T-cell (primary cell): ENCODE measurements at places on chromosomes 12 and 14. TPM values are rescaled to one million over a fixed set of nuclear protein-coding genes. Genes with fewer than 3 reads are reported as not detected.

DNA sequence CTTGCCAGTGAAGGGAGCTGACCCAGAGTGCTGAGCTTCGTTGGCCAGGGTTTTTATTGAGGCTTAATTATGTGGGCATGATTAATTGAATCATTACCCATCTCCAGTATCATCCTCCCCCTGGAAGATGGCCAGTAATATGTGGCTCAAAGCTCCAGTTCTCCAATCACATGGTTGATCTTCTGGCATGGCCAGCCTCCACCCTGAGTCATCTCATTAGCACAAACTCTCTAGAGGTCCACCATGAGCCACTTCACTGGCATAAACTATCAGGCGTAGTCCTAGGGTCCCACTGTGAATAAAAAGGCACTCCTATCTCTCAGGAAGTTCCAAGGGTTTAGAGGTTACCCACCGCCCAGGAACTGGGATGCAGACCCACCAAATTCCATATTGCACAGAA is 135.0 kb downstream of the ANO6 start:
- peaks cover 11% of the 10 kb centered on the region for H3K36me3 ChIP-seq
- no peak overlapping the region for H3K27ac ChIP-seq
- H3K27me3 ChIP-seq, result no peaks in the 10 kb centered on the region
- DNase-seq, result no peak

CLEC6A gene
- total RNA-seq, result not detected

DNA sequence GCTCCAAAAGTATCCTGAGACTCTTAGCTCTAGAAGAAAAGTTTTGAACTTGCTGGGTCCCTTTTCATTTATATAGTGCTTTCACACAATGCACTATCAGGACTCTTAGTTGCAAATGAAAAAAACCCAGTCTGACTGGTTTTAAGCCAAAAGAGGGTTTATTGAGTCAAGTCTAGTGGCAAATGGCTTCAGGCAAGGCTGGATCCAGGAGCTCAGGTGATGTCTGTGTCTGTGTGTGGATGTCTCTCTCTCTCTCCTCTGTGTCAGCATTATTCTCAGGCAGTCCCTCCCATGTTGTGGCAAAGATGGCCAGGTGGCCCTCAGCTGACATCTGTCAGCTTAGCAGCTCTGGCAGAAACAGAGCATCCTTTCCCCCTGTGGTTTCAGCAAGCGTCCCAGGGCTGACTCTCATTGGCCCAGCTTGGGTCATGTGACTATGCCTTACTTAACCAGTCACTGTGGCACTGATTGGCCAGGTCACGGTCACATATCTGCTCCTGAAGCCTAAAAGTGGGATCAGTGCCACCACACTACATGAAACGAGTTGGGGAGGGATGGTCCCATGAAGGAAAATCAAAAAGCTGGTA is 6.2 kb downstream of the TMEM120B start:
- no peak overlapping the region for H3K27ac ChIP-seq
- H3K4me1 ChIP-seq, result no peaks in the 10 kb centered on the region
- no peaks in the 10 kb centered on the region for H3K36me3 ChIP-seq
- no peak for DNase-seq
- no peak overlapping the region for H3K4me3 ChIP-seq

DNA sequence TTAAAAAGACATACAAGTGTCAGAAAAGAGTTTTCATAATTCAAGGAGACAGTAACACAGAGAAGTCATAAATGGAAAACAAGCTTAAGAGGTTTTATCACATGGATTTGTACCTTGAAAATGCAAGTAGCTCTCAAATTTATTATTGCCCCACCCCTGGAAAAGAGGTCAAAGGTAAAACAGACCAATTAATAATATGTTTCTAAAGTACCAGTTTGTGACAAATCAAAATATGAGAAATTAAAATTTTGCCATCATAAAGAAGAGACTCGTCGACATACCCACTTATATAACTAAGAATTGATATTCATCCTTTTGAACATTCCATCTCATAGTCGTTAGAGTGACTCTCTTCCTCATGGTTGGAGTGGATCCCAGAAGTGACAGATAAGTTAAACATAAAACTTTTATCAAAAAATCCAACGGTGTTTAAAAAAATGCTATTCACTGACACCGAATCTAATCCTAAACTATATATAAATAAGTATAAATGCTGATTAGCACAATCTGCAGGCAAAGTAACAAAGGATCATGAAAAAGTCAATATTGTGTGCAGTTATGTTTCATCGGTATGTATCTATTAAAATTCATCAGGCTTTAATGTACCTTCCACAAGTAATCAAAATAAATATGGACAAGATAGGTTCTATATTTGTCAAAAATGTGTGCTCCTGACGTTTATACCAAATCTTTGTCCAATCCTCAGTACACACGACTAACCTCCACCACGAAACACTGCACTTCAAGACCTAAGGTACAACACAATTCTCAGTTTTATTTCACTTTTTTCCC is 2.3 kb downstream of the CORO1C start:
- no peak overlapping the region for H3K27ac ChIP-seq
- no peaks in the 10 kb centered on the region for H3K27me3 ChIP-seq
- H3K4me1 ChIP-seq, result peaks cover 5% of the 10 kb centered on the region
- no peak overlapping the region for H3K4me3 ChIP-seq
- no peak for DNase-seq
- no peaks in the 10 kb centered on the region for H3K36me3 ChIP-seq

- DNase-seq, result no peak
- peak overlapping the region; percentile 96 for H3K4me3 ChIP-seq
- H3K4me1 ChIP-seq, result peaks cover 4% of the 10 kb centered on the region
- H3K27ac ChIP-seq, result peak overlapping the region; percentile 38
These were observed 502 bp upstream of the MBIP start for GRCh38 chr14:36320897-36321381.

DNA sequence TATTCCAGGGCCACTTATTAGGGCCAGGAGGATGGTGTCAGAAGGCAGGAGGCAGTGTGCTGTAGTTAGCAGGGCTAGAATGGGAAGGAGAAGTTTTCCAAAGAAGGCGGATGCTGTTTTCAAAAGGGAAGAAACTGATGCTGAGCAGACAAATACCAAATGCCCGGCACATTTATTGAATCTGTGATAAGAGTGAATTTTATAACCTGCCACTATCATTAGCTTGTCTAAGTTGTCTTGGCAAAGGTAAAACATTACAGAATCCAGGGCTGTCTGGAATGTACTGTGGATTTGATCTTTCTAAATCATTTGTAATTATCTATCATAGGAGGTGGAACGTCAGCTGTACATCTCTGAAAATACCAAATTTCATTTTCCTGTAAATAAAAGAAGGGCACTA is 40.8 kb downstream of the NDUFA12 start:
- no peaks in the 10 kb centered on the region for H3K27me3 ChIP-seq
- no peaks in the 10 kb centered on the region for H3K36me3 ChIP-seq
- H3K4me1 ChIP-seq, result no peaks in the 10 kb centered on the region
- no peak overlapping the region for H3K4me3 ChIP-seq
- no peak for DNase-seq

GRCh38 chr12:124306686-124307555 is 12.0 kb downstream of the RFLNA start:
- no peak overlapping the region for H3K27ac ChIP-seq
- peaks cover 9% of the 10 kb centered on the region for H3K27me3 ChIP-seq
- no peaks in the 10 kb centered on the region for H3K4me1 ChIP-seq
- no peak overlapping the region for H3K4me3 ChIP-seq
- DNase-seq, result no peak

NOP9 gene
- total RNA-seq, result 33.2 TPM

DNA sequence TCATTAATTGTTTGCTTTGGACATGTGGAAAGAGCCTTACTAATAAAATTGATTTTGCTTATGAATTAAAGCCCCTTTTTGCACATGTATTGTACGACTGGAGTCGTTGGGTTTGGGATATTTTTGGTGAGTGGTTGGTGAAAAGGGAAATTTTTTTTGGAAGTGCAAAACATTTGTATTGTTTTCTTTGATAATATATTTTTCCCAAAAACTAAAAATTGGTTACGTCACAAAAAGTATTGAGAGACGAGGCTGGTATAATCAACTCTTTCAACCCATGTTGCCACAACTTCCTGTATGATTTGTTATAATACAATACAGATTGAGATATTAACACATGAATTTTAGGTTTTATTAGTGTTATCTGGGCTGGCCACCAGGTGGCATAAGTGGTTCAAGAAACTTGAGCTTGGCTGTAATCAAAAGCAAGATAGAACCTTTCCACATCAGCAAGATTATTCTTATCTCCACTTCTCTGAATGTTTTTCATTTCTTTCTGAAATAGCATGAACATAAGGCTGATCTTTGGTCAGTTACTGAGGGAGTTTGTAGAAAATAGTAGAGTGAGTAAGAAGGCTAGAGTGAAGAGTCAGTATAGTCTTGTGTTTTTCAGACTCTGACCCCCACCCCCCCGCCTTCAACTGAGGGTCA is 8.7 kb downstream of the NGDN start:
- H3K4me1 ChIP-seq, result no peaks in the 10 kb centered on the region
- no peaks in the 10 kb centered on the region for H3K27me3 ChIP-seq
- no peak overlapping the region for H3K4me3 ChIP-seq
- peaks cover 61% of the 10 kb centered on the region for H3K36me3 ChIP-seq
- no peak overlapping the region for H3K27ac ChIP-seq

DNA sequence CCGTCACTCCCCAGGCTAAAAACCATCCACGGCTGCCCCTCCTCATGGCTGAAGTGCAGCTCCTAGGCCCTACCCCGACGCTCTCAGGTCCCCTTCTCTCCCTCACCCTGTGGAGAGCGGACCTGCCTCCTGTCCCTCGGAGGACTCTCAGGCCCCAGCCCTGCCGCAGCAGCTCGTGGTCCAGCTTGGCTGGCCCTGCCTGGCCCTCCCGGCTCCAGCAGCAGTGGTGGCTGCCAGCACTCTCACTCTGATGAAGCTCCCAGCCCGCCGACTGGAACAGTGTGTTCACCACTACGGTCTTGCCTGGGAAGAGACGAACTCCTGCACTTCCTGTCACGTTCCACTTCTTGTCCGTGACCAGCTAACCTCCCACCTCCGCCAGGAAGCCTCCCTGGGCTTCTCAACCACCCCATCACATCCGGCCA is 11.1 kb downstream of the BAG5 start:
- H3K27me3 ChIP-seq, result no peaks in the 10 kb centered on the region
- no peak for DNase-seq
- H3K4me1 ChIP-seq, result no peaks in the 10 kb centered on the region
- no peak overlapping the region for H3K4me3 ChIP-seq
- no peak overlapping the region for H3K27ac ChIP-seq
- peaks cover 7% of the 10 kb centered on the region for H3K36me3 ChIP-seq

PTCSC3 gene
- total RNA-seq, result not detected
